ENCODE measurements at places on chromosomes 1 and 21. TPM values are rescaled to one million over a fixed set of nuclear protein-coding genes. Genes with fewer than 3 reads are reported as not detected.

GRCh38 chr21:42735061-42735460 is 81.6 kb downstream of the PDE9A start:
- H3K4me1 ChIP-seq = peaks cover 35% of the 10 kb centered on the region
- H3K36me3 ChIP-seq = peaks cover 2% of the 10 kb centered on the region
- DNase-seq = no peak
- no peak overlapping the region for H3K4me3 ChIP-seq
- no peaks in the 10 kb centered on the region for H3K27me3 ChIP-seq

DNA sequence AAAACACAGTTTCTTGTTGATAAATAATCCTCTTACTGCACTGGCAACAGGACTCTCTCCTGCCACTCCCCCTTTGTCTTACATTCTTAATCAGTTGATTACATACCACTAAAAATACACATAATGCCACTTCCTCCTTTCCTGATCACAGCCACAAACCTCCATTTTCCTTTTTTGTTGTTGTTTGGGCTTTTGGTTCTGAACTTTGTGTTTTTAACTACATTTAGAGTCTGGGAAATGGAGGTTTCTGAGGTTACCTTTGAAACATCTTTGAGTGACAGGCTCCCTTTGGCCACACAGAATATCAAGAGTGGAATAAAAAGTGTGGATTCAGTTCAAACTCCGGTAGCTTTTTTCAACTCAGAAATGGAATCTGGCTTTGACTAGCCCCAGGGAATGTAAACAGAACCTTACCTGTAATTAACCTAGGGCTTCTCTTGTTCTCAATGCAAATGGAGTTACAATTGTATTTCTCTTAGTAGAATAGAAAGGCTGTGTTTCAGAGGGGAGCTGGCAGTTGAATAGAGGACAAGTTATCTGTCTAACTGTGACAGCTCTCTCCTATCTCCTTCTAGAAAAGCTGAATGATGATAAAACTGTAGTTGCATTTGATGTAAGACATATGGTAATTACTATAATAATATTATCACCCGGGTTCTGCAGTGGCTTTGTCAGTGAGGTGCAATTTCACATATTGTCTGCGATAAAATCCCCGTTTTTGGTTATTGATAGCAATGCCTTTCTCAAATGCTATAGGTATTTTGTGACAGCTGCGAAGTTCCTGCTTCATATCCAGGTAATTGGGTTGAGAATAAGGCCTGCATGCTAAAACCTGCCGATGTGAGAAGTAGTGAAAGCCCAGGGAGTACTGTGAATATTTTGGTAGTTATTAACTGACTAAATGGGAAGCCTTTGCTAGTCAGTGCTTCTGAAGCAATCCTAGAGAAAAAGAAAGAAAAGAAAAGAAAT is 66.9 kb downstream of the ST6GALNAC5 start:
- DNase-seq = no peak
- H3K4me3 ChIP-seq = no peak overlapping the region
- H3K4me1 ChIP-seq = no peaks in the 10 kb centered on the region
- no peak overlapping the region for H3K27ac ChIP-seq
- no peaks in the 10 kb centered on the region for H3K36me3 ChIP-seq

GRCh38 chr1:214824763-214825162 is 221.8 kb downstream of the CENPF start:
- H3K27ac ChIP-seq = no peak overlapping the region
- no peaks in the 10 kb centered on the region for H3K4me1 ChIP-seq
- DNase-seq = no peak
- H3K4me3 ChIP-seq = no peak overlapping the region
- no peaks in the 10 kb centered on the region for H3K36me3 ChIP-seq
- H3K27me3 ChIP-seq = no peaks in the 10 kb centered on the region

Gene C1orf185
- total RNA-seq = not detected

Gene EPS8L3
- not detected for total RNA-seq

Data from activated CD8-positive, alpha-beta T cell treated with anti-CD3 and anti-CD28 coated beads for 36 hours (primary cell).